ENCODE measurements at places on chromosomes 7 and 10. TPM values are rescaled to one million over a fixed set of nuclear protein-coding genes. Genes with fewer than 3 reads are reported as not detected.

- no peaks in the 10 kb centered on the region for H3K36me3 ChIP-seq
- peak; percentile 81 for DNase-seq
- peaks cover 19% of the 10 kb centered on the region for H3K4me1 ChIP-seq
- H3K27ac ChIP-seq = peak overlapping the region; percentile 89
- peak overlapping the region; percentile 46 for H3K4me3 ChIP-seq
Observed at GRCh38 chr7:44735403-44736165, 13.1 kb upstream of the ZMIZ2 start.

GRCh38 chr7:3916146-3916545, 615.1 kb downstream of the SDK1 start:
- DNase-seq = no peak
- no peak overlapping the region for H3K27ac ChIP-seq
- H3K27me3 ChIP-seq = no peaks in the 10 kb centered on the region
- peaks cover 1% of the 10 kb centered on the region for H3K4me1 ChIP-seq

DNA sequence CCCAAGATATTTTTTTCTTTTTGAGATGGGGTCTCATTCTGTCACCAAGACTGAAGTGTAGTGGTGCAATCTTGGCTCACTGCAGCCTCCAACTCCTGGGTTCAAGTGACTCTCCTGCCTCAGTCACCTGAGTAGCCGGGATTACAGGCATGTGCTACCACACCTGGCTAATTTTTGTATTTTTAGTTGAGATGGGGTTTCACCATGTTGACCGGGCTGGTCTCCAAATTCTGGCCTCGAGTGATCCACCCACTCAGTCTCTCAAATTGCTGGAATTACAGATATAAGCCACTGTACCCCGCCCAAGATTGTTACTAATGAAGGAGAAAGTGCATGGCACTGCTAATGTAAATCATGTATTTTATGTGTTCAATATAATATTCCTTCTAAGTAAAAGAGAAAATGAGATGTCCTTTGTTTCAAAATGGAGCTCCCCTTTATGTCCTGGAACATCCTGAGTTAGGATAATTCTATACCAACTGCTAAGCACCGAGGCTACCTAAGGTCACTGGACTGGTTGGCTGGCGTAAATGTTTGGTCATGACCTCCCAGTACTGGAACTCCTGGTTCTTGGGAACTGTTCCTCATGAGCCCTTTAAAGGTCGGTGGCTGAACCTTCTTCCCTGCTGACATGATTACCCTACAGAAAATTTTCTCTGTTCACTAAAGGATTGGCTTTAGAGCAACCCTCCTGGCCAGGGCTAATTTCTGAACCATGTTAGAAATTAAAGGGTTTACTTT, 59.9 kb downstream of the SLC16A9 start:
- peaks cover 2% of the 10 kb centered on the region for H3K27me3 ChIP-seq
- no peak overlapping the region for H3K27ac ChIP-seq
- DNase-seq = peak; percentile 36
- no peak overlapping the region for H3K4me3 ChIP-seq
- H3K36me3 ChIP-seq = no peaks in the 10 kb centered on the region
- peaks cover 8% of the 10 kb centered on the region for H3K4me1 ChIP-seq

GRCh38 chr7:28114056-28114455, 66.5 kb downstream of the JAZF1 start:
- no peaks in the 10 kb centered on the region for H3K27me3 ChIP-seq
- no peaks in the 10 kb centered on the region for H3K4me1 ChIP-seq
- no peak overlapping the region for H3K4me3 ChIP-seq

GRCh38 chr10:127310430-127310829, 114.0 kb upstream of the INSYN2A start:
- no peak overlapping the region for H3K4me3 ChIP-seq
- H3K36me3 ChIP-seq = no peaks in the 10 kb centered on the region
- no peaks in the 10 kb centered on the region for H3K4me1 ChIP-seq
- DNase-seq = no peak

Gene SPAM1
- not detected for total RNA-seq

Gene RET
- 0.12 TPM for total RNA-seq

Gene BMPER
- not detected for total RNA-seq

Gene NPY4R
- not detected for total RNA-seq

Gene MDFIC
- total RNA-seq = 172 TPM

Gene NAMPT
- total RNA-seq = 480 TPM
